ENCODE measurements at places on chromosomes 1 and 21.

GRCh38 chr1:241749945-241750695, 97.9 kb upstream of the EXO1 start:
- no peak for DNase-seq

- no peak for DNase-seq
These were observed 3.3 kb downstream of the CLCNKB start for GRCh38 chr1:16046842-16047241.

- DNase-seq: no peak
These were observed 17.3 kb upstream of the ACADM start for GRCh38 chr1:75707191-75707590.

DNA sequence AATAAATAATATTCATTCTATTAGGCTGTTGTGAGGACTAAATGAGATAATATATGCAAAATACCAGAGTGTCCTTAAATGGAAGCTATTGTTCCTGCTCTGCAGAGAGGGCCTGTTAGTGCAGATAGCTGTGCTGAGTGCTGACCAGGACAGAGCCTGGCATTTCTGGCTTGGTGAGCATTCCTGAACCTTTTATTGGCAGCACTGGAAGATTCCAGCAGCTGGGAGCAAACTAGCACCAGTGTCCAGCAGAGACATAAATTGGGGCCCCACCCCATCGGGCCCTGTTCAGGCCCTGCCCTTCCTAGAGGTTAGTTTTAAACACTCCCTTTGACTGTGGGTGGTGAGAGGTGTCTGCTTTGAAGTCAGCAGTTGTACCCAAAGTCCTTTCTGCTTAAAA, 85.9 kb upstream of the GADD45A start:
- no peak for DNase-seq

- DNase-seq: no peak
These were observed 41.7 kb downstream of the UTP25 start for GRCh38 chr1:209869291-209870149.

GRCh38 chr1:22461678-22462527, 10.3 kb downstream of the ZBTB40 start:
- no peak for DNase-seq

DNA sequence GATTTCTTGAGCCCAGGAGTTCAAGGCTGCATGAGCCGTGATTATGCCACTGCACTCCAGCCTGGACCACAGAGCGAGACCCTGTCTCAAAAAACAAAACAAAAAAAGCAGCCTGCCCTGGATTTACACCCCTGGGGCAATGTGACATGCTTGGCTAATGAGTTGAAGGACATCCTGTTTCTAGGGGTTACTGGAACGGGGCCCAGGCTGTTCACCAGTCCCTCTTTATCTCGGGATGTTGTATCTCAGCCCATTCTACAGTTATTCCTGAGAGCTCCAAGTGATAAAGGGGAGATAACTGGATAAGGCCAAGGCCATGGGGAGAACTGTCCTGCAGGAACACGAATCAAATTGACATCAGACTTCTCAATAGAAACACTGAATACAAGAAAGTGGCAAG, 21.7 kb upstream of the S100A2 start:
- DNase-seq: no peak

DNA sequence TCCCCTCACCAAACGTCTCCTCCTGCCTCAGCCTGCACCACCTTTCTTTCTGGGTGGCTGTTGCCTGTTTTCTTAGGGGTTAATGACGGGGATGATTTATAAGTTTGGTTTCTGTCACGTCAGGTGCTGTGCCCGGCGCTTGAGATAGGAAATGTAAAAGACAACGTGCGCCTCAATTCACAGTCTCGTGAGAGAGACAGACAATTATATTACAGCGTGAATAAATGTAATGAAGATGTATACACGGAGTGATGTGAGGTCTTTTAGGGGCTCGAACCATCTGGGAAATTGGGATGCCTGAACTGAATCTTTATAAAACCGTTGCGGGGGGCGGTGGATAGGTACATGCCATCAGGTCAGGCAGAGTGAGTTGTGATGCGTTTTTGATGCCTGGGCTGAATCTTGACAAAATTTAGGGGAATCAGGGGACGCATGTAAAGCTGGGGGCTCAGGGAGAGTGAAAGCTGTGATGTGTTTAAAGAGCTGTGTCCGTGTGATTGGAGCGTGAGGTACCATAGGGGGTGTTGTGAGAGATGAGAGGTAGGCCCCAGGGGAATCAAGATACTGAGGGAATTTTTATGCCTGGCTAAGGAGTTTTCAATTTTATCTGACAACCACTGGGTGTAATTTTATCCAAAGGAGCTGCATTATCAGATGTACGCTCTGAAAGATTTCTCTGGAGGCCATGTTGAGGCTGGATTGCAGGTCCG, 831 bp downstream of the TIPRL start:
- no peak for DNase-seq

GRCh38 chr1:41610361-41610760, 125.9 kb upstream of the EDN2 start:
- no peak for DNase-seq

- no peak for DNase-seq
These were observed 9.7 kb upstream of the PEF1 start for GRCh38 chr1:31654474-31654776.

DNA sequence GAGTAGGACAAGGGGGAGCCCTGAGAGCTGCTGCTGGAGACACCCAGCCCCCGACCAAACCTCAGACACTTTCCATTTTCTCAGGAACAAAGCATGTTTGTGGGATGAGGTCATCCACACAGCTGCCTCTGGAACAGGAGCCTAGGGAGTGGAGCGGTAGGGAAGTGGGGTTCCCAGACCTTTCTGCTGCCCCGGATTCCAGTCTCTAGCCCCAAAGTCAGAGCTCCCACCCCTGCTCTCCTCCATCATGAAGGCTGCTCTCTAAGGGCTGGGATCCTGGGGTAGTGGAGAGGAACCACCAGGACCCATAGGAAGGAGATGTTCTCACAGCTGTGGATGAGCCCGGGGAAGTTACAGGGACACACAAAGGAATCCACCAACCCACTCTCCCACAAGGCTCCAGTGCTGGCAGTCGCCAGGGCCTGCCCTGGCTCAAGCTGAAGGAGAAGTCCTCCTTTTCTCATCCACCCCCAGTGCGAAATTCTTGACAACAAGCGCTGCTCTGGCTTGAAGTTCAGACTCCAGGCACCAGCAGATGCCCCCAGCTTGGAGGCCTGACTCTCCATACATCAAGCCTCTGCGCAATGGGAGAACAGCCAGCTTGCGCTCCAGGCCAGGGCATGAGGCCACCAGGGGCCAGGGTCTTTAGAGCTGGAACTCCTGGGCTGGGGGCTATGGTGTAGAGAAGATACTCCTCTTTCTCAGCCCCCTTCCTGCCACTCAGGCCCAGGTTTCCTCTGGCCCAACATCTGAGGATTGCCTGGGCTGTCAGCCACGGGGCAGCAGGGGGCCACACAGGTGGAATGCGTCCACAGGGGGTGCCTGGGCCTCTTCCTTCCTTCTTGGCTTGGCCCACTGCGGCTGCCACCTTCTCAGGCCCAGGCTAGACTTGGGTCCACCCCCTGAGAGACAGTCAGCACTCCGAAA, 4.5 kb downstream of the FHL3 start:
- DNase-seq: no peak

DNA sequence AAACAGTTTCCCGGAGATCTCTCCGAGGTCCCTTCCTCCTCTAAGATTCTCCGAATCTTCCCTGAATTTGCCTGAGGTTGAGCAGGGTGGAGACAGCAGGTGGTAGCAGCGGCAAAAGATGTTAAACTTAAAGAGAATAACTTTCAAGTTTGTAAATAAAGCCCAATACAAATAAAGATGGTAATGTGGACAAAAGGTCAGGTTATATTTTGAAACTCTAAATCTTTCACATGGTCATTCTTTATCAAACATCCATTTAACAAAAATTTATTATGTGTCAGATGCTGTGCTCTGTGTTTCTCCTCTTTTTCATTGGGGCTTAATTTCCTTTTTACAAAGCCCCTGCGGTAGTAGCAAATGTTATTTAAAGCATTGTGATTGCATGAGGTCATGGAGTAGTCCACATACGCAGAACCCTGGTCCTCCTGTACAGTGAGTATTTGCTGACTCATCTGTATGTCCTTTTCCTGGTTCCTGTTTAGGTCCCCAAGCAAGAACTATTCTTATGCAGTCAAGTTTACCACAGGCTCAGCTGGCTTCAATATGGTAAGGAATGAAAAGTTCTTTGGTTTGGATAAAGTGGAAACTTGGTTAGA, 119.2 kb downstream of the ITSN1 start:
- DNase-seq: no peak

DNA sequence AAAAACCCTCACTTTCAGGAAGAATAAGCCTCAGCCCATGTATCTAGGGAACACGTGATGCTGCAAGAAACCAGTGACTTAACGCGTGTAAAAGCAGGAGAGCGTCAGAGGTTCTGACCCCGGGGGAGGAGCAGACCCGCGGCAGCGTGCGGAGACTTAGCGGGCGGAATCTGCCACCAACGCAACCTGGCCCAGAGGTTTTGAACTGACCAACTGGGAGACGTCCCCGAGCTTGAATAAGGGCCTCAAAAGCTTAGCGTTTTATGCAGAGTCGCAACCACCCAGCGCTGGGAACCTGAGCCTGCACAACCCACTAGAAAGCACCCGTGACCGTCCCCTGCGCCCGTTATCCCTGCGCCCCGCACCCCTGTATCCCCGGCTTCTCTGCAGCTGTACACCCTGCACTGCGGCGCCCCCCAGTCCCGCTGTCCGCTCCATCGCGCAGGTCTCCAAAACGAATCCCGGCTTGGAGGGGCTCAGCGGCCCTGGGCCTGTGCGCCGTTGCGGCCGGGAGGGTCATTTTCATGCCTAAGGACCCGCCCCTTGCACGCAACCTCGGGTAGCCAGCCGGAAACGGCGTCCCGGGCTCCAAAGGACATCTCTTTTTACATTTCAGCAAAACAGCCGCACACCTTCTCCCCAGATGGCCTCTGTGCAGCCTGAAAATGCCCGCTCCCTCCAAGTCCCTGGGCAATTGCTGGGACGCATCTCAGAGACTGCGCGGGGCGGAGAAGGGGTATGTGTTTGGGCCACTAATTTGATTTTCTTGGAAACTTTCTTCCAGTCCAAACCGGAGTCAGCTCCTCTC, 29.4 kb upstream of the TRIM17 start:
- DNase-seq: peak; percentile 36

DNA sequence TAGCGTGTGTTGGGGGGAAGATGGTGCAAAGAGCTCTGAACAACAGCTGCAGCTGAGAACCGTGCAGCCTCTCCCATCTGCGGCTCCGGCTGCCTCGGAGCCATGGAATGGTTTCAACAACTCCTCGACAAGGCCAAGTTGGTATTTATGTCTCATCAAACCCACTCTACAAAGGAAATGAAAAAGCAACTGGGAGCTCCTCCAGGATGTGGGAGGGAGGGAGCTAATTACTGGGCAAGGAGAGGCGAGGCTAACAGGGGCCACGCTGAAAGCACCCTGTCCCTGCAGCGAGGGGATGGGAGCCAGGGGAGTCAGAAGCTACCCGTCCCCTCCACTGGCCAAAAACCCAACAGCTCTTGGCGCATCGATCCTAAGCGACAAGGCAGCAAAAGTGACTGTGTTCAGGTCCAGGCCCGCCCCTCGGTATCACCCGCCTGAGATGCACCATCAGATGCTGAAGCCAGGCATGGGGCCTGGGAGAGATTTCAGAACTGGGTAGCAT, 63.1 kb downstream of the ACOT7 start:
- DNase-seq: no peak

- DNase-seq: no peak
These were observed 29.1 kb downstream of the LGALS8 start for GRCh38 chr1:236552901-236553300.

DNA sequence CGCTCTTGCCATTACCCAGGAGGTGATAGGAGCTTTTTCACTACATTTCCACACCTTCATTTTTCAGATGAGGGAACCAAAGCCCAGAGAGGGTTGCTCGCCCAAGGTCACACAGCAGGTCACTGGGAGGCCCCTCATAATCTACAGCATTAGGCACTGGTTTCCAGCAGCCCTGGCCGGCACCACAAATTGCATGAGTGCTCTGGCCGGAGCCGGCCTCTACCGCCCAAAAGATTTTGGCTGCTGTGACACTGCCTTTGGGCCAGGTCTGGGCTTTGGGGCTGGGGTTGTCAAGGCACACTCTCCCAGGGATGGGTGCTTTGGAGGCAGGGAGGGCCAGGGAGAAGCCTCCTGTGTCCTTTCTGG, 15.4 kb downstream of the DHRS3 start:
- no peak for DNase-seq

GRCh38 chr1:166479052-166479631, 312.3 kb upstream of the FAM78B start:
- peak; percentile 69 for DNase-seq

DNA sequence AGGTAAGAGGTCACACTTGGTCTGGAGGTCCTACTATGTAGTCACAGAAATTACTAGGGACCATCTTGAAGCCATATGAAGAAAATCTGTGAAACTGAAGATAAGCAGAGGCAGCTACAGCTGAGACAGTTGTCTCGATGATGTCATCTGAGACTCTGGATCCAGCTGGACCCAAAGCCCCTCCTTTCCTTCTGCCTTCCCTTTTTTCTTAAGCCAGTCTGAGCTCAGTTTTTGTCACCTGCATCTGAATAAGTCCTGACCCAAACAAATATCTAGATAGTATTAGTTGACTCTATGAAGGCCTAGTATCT, 143.3 kb downstream of the ETS2 start:
- DNase-seq: no peak

DNA sequence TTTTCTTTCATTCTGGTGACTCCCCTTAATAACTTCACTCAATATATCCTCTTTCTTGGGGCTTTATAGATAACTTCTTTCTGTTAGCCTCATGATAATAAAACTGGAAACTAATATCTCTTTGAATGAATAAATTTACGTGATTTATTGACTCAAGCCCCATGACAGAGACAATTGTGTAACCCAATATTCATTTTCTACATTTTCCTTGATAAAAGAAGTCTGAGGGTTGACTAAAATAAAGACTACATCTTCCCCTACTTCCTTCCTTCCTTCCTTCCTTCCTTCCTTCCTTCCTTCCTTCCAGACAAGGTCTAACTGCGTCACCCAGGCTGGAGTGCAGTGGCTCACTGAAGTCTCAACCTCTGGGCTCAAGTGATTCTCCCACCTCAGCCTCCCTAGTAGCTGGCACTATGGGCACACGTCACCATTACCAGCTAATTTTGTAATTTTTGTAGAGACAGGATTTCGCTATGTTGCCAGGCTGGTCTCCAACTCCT, 85.1 kb downstream of the CYYR1 start:
- DNase-seq: no peak

GRCh38 chr21:42332557-42333317, 17.5 kb upstream of the TFF3 start:
- no peak for DNase-seq

DNA sequence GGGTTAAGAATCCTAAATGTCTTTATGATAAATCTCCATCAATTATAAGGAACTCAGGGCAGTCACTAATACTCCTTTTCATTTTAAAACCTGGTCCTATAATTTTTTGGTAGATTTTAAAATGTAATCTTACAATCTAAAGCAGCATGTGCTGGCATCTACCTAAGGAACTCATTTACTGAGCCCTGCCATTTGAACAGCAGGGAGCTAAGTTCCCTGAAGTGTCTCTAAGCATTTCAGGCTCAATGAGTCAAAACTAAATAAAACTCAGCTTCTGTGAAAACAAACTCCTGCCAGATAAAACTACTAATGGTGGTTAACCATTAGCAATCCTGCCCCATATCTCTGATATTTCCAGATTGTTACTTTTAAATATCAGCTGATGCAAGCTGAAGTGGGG, 1371.8 kb upstream of the PRMT6 start:
- no peak for DNase-seq

- no peak for DNase-seq
These were observed 41.8 kb upstream of the ACTRT2 start for GRCh38 chr1:2979191-2980072.
